ENCODE measurements at places on chromosomes 5 and 9.

DNA sequence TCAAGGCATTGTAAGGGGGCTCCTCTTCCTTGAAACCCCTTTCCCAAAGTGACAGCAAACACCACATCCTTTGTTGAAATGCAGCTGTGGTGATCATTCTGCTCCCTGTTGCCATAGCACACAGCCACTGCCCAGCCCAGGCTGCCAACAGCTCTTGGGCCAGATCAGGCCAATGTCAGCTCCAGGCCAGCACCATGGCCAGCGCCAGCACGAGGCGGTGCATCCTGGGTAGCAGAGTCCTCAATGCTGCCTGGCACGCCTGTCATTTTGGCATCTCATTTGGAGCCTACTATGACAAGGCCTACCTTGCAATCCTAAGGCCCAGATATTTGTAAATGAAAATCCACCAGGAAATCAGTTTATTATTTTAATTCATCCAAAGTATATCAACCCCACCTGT, 390.6 kb downstream of the DNAH5 start:
- DNase-seq = no peak

- no peak for DNase-seq
These were observed 129.4 kb upstream of the ICE1 start for GRCh38 chr5:5293029-5293428.

DNA sequence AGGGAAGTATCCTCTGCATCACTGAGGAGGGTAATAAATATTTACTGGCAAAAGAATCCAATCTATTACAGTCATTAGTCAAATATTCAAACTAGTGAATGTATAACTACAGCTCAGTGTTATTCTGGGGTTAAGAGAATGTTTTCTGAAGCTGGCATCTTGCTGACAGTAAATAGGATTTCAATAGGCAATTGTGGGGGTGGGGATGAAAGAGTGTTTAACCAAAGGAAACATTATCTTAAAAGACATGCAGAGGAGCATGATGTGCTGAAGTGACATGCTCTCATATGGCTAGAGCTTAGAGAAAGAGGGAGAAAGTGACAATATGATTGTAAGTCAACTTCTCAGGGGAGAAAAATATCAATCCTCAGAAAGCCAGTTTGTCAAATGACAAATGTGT, 618.4 kb upstream of the RIOK2 start:
- no peak for DNase-seq

GRCh38 chr9:76662476-76663281, 101.6 kb upstream of the PCA3 start:
- DNase-seq = peak; percentile 66

- no peak for DNase-seq
These were observed 200.5 kb downstream of the EFNA5 start for GRCh38 chr5:107470295-107470582.

- no peak for DNase-seq
These were observed 354.2 kb downstream of the ARL15 start for GRCh38 chr5:53956196-53956595.

GRCh38 chr5:145739843-145740242, 95.3 kb downstream of the PRELID2 start:
- DNase-seq = no peak

DNA sequence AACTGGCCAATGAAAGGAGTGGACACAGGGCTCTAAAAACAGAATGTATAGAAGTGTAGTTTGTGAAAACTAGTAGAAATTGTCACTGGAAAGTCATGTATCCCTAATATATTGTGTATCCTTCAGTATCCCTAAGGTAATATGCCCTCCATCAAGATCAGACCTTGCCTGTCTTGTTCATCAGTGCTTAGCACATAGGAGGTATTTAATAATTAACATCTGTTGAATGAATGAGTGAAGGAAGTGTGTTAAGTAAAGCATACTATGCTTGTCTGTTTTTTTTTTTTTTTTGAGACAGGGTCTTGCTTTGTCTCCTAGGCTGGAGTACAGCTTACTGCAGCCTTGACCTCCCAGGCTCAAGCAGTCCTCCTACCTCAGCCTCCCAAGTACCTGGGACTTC, 15.8 kb downstream of the GAPVD1 start:
- no peak for DNase-seq

DNA sequence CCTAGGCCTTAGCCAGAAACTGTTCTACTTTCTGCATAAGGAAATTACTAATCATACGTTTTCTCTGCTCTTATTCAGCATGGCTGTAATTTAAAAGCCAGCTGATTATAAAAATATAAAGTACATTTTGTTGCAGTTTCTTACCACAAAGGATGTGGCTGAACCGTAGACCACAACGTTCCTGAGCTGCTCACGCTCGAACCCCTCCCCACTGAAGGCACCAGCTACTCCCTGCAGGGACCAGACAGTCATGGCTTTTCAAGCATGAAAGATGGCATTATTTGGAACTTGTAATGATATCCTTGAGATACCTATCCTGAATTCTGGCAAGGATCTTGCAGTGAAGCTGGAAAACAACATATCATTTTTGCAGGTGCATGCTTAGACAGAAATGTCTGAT, 91.8 kb upstream of the DMRT1 start:
- no peak for DNase-seq

- DNase-seq = peak; percentile 57
These were observed 208.4 kb downstream of the CD180 start for GRCh38 chr5:66987949-66988838.

GRCh38 chr5:1512541-1513291, 11.0 kb downstream of the LPCAT1 start:
- DNase-seq = no peak

DNA sequence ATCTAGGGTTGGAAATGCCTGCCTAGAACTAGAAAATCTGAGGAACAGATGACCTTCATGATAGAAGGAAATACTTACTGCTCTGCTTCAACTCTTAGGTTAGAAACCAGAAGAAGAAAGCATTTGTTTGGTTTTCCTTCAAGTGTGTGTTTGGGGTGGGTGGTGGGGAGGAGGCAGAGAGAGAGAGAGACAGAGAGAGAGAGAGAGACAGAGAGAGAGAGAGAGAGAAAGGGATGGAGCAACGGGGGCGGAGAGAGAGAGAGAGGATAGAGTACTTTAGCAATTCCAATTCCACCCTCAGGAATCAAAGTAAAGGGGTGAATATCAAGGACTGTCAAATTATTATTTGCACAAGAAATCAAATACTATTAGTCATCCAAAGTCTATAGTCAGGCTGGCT, 29.2 kb upstream of the GCNT4 start:
- no peak for DNase-seq

Data from NCI-H510A treated with DMSO at 0.1 percent for 48 hours (cell line).